IPS-NIHi11 (cell line): ENCODE measurements at places on chromosomes 16 and 17.

DNA sequence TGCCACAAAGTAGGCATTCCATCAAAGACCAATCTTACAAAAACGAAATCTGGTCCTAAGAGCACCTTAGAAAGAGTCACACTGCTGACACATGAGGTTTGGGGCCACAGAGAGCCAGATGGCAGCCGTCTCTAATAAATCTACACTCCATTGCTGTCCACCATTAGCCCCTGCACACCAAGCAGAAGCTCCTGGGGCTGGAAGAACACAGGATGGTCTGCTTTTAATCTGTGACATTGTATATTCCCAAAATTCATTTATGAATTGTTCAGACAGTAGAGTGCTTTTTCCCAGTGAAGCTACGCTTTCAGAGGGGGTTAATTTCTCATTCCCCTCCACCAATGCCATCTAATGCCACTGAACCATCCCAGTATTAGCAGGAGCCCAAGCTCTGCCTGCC, 1.6 kb downstream of the CYB561 start:
- DNase-seq: no peak

- DNase-seq: no peak
These were observed 4.3 kb upstream of the HOXB2 start for GRCh38 chr17:48549281-48549630.

DNA sequence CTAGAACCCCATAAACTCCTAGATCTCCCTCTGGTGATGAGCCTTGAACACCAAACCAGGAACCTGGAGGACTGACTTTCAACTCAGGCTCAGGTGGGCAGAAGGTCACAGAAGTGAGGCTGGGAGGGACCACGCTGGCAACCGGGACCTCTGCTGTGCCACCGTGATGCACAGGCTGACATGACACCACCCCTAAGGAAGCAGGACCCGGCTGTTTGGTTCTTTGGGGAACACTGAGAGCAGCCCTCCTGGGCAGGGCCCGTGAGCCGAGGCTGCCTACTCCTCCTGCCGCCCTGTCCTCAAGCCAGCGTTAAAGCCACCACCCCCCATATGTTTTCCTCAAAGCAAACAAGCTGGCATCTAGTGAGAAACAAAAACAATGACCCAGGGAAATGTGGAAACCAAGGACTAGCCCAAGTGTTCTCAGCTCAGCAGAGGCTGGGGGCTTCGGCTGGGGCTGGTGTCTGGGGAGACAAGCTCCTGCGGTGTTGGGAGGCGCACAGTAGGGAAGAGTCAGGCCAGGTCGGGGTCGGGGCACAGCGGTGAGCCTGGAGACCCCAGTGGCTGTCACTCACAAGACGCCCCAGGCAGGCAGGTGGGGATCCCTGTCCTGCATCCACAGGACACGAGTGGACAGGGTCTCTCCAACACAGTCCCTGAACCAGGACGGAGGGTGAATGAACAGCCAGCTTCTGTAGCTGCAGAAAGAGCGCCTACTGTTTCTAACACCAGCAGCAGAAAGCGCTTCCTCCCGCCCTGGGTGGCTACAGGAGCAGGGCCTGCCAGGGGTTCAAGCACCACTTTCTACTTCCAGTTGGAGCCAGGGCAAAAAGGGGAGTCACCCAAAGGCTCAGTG, 1.7 kb downstream of the SMIM5 start:
- no peak for DNase-seq

DNA sequence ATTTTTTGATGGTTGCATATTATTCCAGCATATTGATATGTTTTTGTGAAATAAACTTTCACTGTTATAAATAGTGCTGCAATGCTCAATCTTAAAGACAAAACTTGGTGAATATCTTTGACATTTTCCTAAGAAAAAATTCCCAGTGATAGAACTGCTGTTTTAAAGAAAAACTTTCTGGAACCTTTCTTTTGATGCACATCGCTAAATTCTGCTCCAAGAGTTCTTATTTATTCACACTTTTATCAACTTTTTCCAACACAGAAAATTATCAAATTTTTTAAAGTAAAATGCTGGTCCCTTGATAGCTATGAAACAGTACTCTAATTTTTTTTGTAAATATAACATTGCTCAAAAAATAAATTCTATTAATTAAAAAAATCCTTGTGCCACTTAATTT, 196.6 kb downstream of the HS3ST3A1 start:
- no peak for DNase-seq

GRCh38 chr16:51989637-51990230, 557.2 kb downstream of the TOX3 start:
- no peak for DNase-seq

GRCh38 chr16:930511-930910, 40.3 kb downstream of the LMF1 start:
- DNase-seq: no peak

DNA sequence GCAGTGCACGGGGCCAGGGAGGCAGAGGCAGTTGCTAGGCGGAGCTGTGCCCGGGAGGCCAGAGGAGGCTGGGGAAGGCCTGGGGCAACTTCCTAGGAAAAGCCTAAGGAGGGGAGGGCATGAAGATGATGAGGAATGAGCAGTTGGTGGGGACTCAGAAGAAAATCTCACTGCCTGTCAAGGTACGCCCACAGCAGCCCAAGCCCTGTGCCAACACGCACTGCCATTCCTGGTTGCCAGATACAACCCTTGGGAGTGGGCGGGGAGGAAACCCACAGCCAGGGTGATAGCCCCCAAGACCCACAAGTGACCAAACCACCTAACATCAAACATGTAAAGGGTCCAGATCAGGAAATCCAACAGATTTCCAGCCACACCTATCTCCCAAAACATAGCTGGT, 36.2 kb downstream of the SMPD3 start:
- no peak for DNase-seq

- DNase-seq: no peak
These were observed 7.0 kb downstream of the CA4 start for GRCh38 chr17:60156746-60157145.

DNA sequence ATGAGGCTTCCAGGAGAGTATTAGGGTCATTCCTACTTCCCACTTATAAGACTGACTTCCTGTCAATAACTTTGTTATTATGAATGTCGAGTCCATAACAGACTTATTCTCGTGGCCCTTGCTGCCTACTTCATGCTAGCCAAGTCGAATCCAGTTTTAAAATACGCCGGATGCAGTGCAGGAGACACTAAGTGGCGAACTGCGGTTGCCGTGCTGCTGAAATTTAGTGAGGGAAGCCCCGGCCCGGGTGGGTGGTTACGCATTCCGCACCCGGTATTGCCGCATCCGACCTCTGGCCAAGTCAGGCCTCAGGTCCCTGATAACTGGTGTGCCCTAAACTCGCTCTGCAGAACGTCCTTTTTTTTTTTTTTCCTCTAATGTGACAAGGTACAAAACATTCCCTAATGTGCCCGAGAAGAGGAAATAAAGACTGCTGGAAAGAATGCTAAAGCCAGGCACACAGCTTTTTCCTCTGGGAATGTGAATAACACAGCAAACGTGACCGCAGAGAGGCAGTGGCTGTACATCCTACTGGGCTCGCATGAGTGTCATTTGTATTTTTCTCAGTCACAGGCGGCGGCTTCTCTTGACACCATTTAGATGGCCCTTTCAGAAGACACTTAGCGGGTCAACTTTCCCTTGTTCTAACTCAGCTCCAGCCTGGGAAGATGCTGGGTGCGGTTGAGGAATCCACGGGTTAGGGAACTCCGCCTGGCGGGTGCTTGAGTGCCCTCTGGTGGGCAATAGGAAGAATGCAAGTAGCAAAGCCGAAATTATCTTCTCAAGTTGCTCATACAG, 7.1 kb upstream of the AKTIP start:
- DNase-seq: peak; percentile 80

- DNase-seq: peak; percentile 90
These were observed at the start of gene TPPP3 for GRCh38 chr16:67393111-67393787. Gene TPPP3, minus strand, starts transcription at chr16:67393498. Its CDS starts 2,387 bp downstream, at chr16:67391111.

GRCh38 chr16:4765511-4766474, 1.2 kb downstream of the ZNF500 start:
- DNase-seq: no peak

DNA sequence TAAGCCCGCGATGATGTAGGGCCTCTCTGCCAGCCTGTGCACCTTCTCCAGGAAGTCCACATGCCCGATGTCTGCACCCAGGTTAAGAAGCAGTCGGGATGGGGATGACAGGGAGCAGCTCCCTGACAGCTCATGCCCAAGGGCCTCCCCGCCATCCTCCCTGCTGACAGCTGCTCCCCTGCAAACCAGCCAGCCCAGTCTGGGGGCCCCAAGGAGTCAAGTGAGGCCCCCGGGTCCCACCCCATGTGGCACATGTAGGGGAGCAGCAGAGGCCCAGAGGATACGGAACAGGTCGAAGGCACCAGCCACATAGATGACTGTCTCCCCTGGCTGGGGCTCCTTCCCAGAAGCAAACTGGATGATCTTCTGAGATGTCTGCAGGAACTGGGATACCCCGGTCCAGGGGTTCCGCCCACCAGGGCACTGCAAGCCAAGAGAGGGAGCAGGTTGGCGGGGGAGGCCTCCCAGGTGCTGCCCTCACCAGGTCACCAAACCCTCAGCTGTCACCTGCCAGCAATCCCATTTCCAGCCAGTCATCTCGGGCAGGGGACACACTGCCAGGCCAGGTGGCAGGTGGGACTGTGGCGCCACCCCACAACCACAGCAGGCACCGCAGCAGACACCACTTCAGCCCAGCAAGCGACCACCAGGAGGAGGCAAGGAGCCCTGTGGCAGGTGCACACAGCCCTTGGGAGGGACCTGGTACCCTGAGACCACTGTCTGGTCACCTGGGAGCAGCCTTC, 4.6 kb downstream of the PCYT2 start:
- DNase-seq: no peak

DNA sequence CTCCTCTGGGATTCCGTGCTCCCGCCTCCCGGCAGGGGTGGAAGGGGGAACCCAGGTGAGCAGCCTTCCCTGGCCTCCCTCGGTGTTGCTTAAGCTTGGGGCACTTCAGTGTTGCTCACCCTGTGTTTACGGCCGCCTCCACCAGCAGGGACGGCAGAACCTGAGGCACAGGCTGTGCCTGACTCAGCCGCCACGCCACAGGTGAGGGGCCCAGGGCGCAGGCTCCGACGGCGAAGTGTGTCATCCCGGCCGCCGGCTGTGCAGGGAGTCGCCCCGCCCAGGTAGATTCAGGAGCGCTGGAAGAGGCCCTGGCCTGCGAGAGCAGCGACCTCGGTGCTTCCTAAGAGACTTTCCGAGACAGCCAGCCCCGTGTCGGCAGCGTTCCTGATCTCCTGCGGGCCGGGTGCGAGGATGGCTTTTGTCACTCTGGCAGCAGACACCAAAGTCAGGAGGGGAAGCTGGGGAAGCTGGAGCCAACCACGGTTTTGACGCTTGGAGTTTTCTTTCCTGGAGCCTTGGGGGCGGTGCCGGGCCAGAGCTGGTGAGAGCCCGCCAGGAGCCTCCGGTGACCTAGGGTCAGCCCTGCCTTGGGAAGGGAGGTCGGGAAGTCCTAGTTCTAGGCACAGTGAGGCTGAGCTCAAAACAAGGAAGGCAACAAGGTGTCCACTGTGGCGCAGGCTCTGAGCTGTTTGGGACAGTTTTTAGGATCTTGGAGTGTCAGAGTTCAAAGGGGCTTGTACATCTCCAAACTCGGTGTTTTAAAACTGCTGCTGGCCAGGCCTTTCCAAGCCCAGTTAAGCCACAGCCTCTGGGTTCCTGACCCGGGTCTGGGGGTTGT, 2.1 kb downstream of the GSE1 start:
- peak; percentile 60 for DNase-seq

DNA sequence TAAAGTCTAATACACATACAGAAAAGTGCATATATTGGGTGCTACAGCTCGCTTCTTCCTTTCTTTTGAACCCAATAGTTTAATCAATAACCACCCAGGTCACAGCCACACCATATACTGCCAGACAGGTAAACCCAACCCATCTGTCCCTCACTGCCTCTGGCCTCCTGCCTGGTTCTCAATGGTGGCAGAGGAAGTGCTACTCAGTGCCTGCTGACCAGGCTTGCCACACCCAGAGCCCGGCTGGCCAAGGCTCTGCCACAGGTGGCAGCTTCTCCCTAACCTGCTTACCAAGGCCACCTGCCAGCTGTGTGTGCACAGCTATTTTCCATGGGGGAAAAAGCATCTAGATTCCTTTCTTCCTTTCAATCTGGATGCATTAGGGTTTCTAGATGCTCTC, 584 bp downstream of the PMP22 start:
- no peak for DNase-seq

- no peak for DNase-seq
These were observed 12.6 kb downstream of the ACTG1 start for GRCh38 chr17:81500047-81500446.

GRCh38 chr16:21663889-21664647, at the start of gene OTOA:
Gene OTOA, plus strand, starts transcription at chr16:21663968. Its CDS starts 14,547 bp downstream, at chr16:21678515.
- DNase-seq: peak; percentile 77

GRCh38 chr16:14640538-14640937, 7.8 kb downstream of the BFAR start:
- DNase-seq: no peak

GRCh38 chr16:637081-638018, 1.2 kb upstream of the METTL26 start:
- DNase-seq: peak; percentile 93

DNA sequence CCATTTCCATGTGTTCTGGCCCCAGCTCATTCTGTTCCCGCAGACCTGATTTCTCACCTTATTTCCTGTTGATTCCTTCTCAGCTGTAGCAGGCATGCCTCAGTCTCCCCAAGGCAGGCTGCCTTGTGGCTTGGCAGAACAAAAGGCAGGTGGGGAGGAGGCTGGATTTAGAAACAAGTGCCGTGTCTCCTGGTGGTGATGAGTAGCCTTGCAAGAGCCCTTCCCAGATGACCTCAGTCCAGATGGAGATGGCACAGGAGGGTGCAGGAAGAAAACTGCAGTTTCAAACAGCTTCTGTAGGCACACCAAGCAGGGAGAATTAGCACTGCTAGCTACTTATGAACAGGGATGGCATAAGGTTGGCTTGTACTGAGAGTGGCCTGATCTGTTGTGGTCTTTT, 64.6 kb downstream of the ARHGAP44 start:
- DNase-seq: peak; percentile 20

DNA sequence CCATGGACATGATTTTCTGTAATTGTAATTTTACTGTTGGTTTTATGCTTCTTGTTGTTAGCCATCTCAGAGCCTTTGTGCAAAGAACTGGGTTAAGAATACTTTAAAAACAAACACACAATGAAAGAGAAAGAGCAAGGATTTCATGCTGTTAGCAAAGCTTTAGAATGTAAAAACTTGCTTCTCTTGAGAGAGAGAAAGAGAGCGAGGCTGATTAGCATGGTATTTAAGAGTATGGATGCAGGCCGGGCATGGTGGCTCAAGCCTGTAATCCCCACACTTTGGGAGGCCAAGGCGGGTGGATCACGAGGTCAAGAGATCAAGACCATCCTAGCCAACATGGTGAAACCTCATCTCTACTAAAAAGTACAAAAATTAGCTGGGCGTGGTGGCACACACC, 76.2 kb downstream of the MSI2 start:
- DNase-seq: no peak

DNA sequence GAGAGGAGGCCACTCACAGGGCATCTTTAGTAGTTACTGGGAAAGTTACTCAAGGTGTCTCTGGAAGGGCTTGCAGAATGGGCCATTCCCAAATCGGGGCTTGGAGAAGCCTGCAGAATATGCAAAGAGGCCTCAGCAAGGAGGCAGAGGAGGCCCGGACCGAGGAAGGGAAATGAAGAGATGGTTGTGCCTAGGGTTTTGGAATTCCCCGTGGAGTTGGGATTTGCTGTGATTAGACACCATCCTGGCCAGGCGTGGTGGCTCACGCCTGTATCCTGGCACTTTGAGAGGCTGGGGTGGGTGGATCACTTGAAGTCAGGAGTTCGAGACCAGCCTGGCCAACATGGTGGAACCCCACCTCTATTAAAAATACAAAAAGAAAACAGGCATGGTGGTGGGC, 193.0 kb downstream of the IRF8 start:
- no peak for DNase-seq
